ENCODE measurements at places on chromosomes 7 and 10. TPM values are rescaled to one million over a fixed set of nuclear protein-coding genes. Genes with fewer than 3 reads are reported as not detected.

Gene ADRB1
- total RNA-seq, result 26.4 TPM

Gene CCDC172
- not detected for total RNA-seq

Gene MRC1
- 493 TPM for total RNA-seq

Gene CYP3A4
- not detected for total RNA-seq

Gene SGCE
- total RNA-seq, result 62.8 TPM

Gene OPN4
- not detected for total RNA-seq

Gene HMX2
- not detected for total RNA-seq

Gene DOCK1
- total RNA-seq, result 37.9 TPM

Gene PTF1A
- not detected for total RNA-seq

Gene FBXL13
- total RNA-seq, result 3.4 TPM

Gene MOGAT3
- not detected for total RNA-seq

Gene CCDC146
- 9.3 TPM for total RNA-seq

Gene ANKRD1
- total RNA-seq, result 30.4 TPM

Gene HTR5A
- total RNA-seq, result not detected

Gene LIPF
- not detected for total RNA-seq

Gene SUN3
- not detected for total RNA-seq

Gene RAPGEF5
- 206 TPM for total RNA-seq

Gene ZNF783
- total RNA-seq, result 13.8 TPM

Gene NEUROG3
- total RNA-seq, result not detected

Gene BEND7
- 41.7 TPM for total RNA-seq

Gene KLF14
- not detected for total RNA-seq

Gene ATG9B
- 5.2 TPM for total RNA-seq

Gene AGR2
- 126 TPM for total RNA-seq

Gene WEE2
- not detected for total RNA-seq

Gene C10orf71
- not detected for total RNA-seq

Gene GFRA1
- 1.4 TPM for total RNA-seq
